T-cell (primary cell): ENCODE measurements at places on chromosomes 6 and 20.

DNA sequence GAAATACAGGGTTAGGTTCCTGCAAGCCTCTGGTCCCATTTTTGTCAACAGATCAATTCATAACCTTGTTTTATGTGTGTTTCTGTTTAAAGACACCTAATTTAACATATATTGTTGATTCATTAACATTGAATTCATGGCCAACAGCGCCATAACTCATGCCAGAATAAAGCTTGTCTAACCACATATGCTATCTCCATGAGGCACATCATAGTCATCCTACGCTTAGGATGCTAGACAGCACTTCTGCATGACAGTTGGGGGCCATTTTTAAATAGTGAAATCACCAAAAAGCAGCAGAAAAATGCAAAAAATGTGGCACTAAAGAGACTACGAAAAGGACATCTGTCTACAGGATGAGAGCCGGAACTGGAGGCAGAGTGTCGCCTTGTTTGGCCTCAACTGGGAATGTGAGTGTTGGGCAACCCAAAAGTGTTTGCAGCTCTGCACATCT lies 37.9 kb downstream of the TRAM2 start:
- no peak for DNase-seq

DNA sequence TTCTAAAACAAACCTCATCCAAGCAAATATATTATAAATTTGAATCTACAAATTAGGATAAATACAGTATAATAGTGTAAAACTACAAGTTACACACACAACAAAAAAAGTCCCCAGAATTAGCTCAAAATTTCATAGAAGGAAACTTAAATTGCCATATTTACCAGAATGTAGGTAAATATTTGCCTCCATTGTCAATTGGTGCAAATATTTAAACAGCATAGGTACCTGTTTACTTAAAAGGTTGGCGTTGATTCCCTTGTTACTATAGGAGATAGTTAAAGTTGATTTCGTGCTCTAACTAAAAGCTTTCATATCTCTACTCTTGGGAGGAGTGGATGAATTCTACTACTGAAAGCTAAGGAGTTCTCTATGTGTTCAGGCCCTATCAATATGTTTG lies 111.6 kb upstream of the TENT5A start:
- DNase-seq: no peak

- DNase-seq: no peak
These were observed 87.3 kb upstream of the SLC22A16 start for GRCh38 chr6:110563711-110564110.

- DNase-seq: no peak
These were observed 201.6 kb downstream of the FOXA2 start for GRCh38 chr20:22382742-22383141.

DNA sequence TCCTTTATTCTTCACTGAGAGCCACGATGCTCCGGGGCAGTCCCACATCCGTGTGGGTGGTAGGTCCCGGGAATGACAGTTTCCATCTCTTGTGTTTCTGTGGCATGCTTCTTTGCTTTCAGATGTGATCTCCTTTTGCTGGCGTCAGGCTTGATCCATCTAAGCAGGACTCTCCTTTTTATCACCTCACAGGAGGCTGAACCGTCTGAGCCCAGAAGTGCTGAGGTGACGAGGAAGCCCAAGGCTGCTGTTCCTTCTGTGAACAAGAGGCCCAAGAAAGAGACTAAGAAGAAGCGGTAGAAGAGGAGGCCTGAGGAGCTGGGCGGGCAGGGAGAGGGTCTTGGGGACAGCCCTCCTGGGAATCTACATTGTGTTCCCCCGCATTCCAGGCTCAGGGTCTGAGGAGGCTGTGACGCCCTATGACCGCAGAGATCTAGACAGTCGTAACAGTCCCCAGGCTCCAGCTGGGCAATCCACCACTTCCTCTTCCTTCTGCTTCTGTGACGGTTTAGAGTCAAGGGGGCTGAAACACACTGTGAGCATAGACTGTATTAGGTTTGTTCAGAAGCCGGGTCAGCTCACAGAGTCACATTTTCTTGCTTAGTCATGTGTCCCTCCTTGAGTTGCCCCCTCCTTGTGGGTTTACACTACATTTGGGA lies 26.8 kb downstream of the MANBAL start:
- DNase-seq: peak; percentile 20

DNA sequence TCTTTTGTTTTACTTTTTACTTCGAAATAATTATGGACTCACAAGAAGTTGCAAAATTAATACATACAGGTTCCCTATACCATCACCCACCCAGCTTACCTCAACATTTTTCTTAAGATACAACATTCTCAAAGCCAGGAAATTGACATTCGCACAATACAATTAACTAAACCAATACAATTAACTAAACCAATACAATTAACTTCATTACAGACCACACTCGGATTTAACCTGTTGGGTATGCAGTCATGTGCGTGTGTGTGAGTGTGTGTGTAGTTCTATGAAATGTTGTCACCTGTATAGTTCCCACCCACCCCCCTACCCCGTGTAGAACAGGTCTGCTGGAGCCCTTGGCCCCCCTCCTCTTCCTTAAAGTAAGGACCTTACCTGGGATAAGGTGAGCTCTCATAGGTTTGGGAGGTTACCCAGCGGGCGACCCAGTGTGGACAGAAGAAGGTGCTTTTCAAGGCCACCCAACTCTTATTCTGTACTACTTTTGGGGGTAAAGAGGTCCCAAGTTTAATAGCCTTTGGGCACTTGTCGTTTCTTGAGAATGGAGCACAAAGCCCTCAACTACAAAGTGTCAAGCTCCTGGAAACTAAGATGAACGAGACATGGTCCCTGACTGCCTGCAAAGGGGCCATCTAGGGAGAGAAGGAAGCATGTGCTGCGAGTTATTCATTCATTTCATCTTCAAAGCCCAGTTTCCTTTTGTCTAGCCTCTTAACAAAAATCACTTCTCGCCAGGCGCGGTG lies 544 bp upstream of the STK38 start:
- DNase-seq: no peak

- no peak for DNase-seq
These were observed 23.9 kb downstream of the NT5E start for GRCh38 chr6:85473748-85474147.

GRCh38 chr20:38453941-38454340 lies 18.7 kb upstream of the RALGAPB start:
- no peak for DNase-seq

DNA sequence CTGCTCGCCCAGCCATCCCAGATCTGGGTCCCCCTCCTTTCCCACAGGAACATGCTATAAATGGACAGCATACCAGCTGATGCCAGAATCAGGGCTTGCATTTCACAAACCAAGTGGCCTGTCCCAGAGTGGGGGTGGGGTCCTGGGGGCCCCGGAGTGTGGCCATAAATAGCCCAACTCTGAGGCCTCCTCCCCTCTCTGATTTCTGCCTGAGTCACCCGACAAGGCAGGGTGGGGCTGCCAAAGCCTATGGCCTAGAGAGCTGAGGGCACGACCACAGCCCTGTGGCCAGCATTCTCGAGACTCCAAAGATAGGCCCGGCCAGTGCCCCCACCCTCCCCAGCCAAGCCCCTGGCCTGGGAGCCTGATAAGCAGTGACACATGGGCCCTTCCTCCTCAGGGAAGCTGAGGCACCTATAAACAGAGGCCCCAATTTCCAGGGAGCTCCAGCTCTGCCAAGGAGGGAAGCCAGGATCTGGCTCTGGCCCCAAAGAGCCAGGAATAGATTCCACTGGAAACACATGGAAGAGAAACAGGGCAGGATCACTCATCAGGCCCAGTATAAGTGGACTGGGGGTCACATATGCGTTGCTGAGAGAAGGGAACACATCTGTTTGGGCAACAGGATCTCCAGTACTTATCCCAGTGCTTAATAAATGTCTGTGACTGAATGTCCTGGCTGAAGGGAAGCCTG lies 20.3 kb downstream of the SNTA1 start:
- DNase-seq: no peak

GRCh38 chr6:137181891-137182653 lies 8.6 kb upstream of the IL22RA2 start:
- DNase-seq: no peak

DNA sequence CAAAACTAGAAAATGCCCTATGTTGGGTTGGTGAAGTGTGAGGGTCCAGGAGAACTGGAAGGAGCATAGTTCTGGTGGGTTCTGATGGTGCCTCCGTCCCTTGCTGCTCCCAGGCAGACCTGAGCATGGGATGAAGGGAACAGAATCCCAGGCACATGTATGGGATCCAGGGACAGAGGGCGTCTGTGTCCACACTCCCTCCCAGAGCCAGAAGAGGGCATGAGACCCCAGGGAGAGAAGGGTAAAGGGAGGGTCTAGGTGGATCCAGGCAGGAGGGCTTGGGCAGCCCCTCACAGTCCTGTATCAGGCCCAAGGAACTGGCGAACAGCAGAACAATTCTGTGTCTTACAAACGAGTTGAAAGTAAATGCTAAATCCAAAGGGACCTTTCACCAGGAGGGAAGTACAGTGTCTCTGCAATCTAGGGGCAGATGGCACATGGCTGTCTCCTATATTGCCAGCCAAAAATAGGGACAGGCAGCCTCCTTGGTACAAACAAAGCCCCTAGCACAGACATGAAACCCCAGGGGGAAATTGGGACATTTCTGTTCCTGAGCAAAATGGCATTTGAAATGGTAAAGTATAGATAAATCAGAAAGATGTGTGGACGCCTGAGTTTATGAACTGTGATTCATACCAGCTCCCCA lies 2.5 kb upstream of the BPIFA1 start:
- DNase-seq: no peak

GRCh38 chr6:14146506-14147096 lies 29.0 kb downstream of the CD83 start:
- DNase-seq: no peak

GRCh38 chr20:46349742-46350056 lies 41.4 kb upstream of the CDH22 start:
- no peak for DNase-seq

- DNase-seq: peak; percentile 74
These were observed 29.4 kb downstream of the LRP11 start for GRCh38 chr6:149834513-149835481.

- DNase-seq: no peak
These were observed 4.5 kb upstream of the MYT1 start for GRCh38 chr20:64159711-64160110.
